CD4-positive, alpha-beta T cell treated with Interleukin-2 at 100 ng/mL for 4 hours (primary cell): ENCODE measurements at places on chromosomes 12 and 14.

DNA sequence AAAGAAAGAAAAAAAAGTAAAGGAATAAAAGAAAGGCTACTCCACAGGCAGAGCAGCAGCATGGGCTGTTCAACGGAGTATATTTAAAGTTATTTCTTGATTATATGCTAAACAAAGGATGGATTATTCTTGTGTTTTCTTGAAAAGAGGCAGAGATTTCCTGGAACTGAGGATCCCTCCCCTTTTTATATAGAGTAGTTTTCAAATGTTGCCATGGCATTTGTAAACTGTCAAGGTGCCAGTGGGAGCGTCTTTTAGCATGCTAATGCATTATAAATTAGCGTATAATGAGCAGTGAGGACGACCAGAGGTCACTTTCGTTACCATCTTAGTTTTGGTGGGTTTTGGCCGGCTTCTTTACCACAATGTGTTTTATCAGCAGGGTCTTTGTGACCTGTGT, 383.0 kb downstream of the PCNX1 start:
- no peak for DNase-seq

GRCh38 chr12:8154526-8154925, 2.3 kb upstream of the ZNF705A start:
- peak; percentile 9 for DNase-seq

- peak; percentile 57 for DNase-seq
Measured at GRCh38 chr12:49092086-49092815, 2.4 kb downstream of the DHH start.

DNA sequence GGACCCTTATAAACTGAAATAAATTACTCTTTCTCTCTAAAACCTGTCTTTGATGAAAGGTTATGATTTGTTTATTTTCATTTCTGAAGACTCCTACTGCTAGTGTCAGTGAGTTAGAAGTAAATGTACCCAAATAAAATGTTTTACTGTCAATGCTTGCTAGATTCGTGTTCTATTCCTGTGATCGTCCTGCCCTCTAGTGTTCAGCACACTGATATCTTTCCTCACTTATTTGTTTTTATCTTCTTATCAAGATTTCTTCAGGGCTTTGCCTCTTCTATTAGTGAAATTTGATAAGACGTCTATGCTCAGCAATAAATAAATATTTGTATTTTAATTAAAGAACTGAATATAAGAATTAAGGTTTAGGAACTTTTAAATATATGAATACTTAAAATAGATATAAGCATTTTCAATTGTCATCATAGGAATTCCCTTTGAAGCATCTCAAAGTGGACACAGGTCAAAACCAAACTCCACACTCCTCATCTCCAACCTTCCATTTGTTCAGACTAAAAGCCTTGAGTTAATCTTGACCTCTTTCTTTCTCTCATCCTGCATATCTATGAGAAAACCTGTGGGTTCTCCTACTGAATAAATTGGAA, 75.8 kb downstream of the C12orf50 start:
- no peak for DNase-seq

DNA sequence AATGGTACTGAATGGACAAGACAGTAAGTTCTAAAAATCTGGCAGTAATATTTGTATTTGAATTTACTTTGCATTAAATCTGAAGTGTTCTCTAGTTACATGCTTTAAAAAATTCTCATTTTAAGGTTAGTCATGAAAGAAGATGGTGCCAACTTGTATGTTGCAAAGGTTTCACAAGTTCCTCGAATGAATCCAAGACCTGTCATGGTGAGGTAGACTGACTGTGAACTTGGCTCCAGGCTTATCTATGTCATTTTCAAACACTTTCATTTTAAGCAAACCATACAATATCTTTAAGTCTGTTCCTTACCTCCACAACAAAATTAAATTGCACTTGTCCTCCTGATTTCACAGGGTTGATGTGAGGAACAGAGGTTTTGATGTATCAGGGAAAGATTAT, 23.4 kb downstream of the CLEC2D start:
- no peak for DNase-seq
